ENCODE measurements at places on chromosomes 6 and 20. TPM values are rescaled to one million over a fixed set of nuclear protein-coding genes. Genes with fewer than 3 reads are reported as not detected.

Gene DLL1
- polyA plus RNA-seq: 12.6 TPM

Gene OR12D3
- not detected for polyA plus RNA-seq

Gene DACT2
- polyA plus RNA-seq: 0.09 TPM

DNA sequence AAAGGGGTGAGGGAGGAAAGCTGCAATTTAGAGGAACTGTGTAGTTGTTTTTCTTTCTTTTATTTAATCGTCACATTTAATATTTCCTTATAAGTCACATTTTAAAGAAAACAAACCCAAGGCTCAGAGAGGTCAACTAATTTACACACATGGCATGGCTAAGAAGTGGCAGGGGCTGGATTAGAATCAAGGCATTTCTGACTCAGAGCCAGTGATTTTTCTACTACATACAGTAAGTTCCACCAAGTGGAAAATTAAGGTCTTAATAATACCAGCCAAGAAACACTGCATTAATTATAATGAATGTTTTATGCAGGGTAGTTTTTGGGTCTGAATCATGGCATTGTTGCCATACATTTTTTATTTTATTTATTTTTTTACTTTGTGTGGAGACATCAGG, 607.7 kb upstream of the CITED2 start:
- H3K4me3 ChIP-seq: no peak overlapping the region
- H3K27ac ChIP-seq: no peak overlapping the region
- no peaks in the 10 kb centered on the region for H3K36me3 ChIP-seq
- H3K4me1 ChIP-seq: no peaks in the 10 kb centered on the region

DNA sequence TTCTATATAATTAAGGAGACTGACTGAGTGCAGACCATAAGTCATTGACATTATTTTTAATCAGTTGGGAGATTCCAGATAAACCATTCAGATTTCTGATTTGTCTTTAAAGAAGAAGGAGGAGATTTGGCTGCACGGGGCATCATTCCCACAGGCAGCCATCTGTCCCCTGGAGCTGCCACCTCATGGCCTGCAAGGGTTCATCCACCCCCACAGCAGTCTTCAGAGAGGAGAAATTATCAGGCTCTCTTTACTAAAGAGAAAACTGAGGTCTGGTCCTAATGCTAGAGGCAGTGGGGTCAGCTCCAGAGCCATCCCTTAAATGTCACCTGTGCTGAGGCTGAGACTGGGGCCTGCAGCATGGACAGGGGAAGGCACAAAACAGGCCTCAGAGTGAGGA, 501.3 kb upstream of the SULF2 start:
- H3K4me3 ChIP-seq: no peak overlapping the region
- DNase-seq: no peak
- no peaks in the 10 kb centered on the region for H3K36me3 ChIP-seq
- peaks cover 20% of the 10 kb centered on the region for H3K27me3 ChIP-seq

Gene PFDN4
- 59.7 TPM for polyA plus RNA-seq

DNA sequence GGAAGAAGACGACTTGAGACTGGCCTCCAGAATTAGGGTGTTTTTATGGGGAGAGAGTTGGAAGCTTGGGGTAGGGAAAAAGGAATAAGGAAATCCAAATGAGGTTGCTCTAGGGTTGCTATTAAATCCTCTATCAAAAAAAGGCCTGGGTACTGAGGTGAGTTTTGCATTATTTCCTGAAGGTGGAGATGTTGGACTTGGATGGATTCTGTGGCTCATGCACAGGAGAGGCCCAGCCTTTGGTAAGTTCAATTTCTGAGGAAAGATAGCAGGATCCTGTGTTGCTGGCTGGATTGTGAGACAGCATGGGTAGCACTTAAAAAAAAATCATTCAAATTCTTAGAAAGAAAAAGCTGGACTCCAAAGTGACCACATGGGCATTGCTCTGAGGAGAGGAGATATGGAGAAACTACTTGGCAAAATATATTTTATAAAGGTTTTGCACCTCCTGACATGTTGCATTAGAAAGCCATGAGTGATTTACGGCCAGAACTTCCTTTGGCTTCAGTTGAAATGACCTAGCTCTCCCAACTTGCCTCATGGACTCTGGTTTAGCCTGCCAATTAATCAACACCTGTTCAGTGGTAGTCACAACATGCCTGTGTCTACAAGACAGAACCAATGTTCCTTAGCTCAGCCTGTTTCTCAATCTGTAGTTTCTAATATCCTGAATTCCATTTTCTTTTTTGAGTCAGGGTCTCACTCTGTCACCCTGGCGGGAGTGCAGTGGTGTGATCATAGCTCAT, 152.1 kb upstream of the RALGAPA2 start:
- DNase-seq: no peak
- H3K4me3 ChIP-seq: no peak overlapping the region
- no peak overlapping the region for H3K27ac ChIP-seq

DNA sequence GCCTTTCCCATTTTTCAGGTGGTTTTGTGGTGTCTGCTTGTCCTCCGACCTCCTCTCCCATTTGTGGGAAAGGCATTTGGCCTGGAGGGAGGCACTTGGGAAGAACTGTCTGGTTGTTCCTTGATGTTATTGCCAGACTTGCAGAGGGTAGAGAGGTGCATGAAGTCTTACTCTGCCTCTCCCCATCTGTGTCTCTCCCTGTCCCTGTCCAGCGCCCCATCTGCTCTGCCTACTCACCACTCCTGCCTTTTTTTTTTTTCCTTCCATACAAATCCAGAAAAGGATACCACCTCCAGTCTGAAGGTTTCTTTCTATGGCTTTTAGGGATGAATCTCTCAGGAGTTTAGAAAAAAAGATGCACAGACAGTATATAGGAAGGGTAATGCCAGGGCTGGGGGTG, 19.8 kb downstream of the PPARD start:
- no peak overlapping the region for H3K27ac ChIP-seq
- no peak overlapping the region for H3K4me3 ChIP-seq
- H3K4me1 ChIP-seq: peaks cover 4% of the 10 kb centered on the region
- DNase-seq: no peak
- H3K27me3 ChIP-seq: no peaks in the 10 kb centered on the region

DNA sequence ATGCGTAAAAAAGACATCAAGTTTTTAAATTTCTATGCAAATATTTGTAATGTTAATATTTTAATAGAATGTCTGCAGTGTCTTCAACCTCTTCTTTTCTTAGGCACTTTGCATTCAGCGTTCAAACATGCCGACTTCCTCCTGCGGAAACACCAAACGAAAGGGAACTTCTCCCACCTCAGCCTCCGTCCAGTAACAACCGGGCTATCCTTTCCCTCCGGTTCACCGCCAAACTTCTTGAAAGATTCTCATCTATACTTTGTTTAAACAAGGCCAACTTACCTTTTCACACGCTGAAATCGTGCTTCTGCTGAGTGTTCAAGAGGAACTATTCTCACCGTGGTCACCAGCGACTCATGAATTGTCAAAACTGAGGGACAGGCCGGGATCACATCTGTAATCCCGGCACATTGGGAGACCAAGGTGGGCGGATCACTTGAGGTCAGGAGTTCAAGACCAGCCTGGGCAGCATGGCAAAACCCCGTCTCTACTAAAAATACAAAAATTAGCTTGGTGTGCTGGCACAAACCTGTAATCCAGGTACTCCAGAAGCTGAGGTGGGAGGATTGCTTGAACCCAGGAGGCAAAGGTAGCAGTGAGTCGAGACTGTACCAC, 44.8 kb downstream of the GJA1 start:
- H3K4me3 ChIP-seq: no peak overlapping the region
- H3K27me3 ChIP-seq: no peaks in the 10 kb centered on the region
- H3K27ac ChIP-seq: no peak overlapping the region
- no peaks in the 10 kb centered on the region for H3K4me1 ChIP-seq

Gene MYT1
- polyA plus RNA-seq: 0.80 TPM

GRCh38 chr6:31530659-31531058, 1.9 kb downstream of the MCCD1 start:
- no peak overlapping the region for H3K4me3 ChIP-seq
- H3K4me1 ChIP-seq: peaks cover 17% of the 10 kb centered on the region
- no peak for DNase-seq
- no peaks in the 10 kb centered on the region for H3K27me3 ChIP-seq
- H3K36me3 ChIP-seq: peaks cover 12% of the 10 kb centered on the region

Gene TMEM244
- polyA plus RNA-seq: not detected

Gene ERVFRD-1
- polyA plus RNA-seq: not detected

Gene CYP21A2
- 0.97 TPM for polyA plus RNA-seq

Gene TUBB1
- polyA plus RNA-seq: 0.93 TPM

- H3K4me3 ChIP-seq: no peak overlapping the region
- H3K27ac ChIP-seq: no peak overlapping the region
- DNase-seq: no peak
- H3K36me3 ChIP-seq: no peaks in the 10 kb centered on the region
Observed at GRCh38 chr6:112936504-112936903, 589.4 kb downstream of the RFPL4B start.

Gene GJA10
- polyA plus RNA-seq: not detected

DNA sequence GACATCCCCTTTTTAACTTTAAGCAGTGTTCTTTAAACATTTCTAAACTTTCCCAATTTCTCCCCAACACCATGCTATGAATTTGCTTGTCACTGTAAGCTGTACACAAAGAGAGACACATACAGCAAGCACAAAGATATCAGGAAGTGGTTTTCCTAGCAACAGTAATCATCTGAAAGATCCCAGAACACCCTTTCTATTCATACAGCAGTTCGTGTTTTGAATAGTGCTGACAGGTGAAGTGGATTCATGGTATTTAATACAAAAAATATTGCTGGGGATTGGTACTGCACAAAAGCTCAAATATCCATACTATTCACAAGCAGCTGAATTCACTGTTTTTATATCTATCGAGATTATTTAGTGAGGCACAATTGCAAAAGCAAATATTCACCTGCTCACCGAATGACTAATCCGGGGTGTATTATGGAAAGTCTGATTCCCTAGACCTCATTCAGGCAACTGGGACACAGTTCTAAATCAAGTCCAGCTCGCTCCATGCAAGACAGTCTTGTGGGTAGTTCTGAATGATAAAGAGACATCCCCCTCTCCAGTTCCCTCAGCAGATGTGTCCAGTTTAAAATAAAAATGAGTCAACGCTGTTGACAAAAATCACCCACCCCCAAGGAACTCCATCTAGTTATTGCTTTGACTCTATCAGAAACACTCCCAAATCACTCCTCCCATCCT, 107.1 kb upstream of the TSHZ2 start:
- H3K4me3 ChIP-seq: no peak overlapping the region
- no peak for DNase-seq
- no peaks in the 10 kb centered on the region for H3K4me1 ChIP-seq
- H3K27me3 ChIP-seq: no peaks in the 10 kb centered on the region

Gene TNFRSF6B
- polyA plus RNA-seq: 23.8 TPM

Gene NHSL1
- 0.39 TPM for polyA plus RNA-seq

DNA sequence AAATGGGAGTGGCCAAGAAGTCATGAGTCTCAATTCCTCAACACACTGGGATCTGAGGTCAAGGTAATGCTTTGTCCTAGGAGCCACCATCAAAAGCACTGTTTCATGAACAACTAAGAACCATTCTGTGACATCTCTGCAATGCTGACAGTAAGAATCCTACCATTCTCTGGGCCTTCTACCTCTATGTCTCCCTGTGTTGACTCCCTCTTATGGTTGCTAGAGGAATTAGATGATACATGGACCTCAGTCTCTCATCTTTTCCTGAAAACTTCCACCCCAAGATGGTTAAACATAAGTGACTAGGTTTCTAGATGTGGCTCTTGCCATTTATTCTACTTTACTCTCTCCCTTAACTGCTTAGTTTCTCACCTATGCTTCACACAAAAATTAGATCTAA, 9.1 kb downstream of the MTRF1L start:
- no peak overlapping the region for H3K4me3 ChIP-seq
- DNase-seq: no peak
- no peak overlapping the region for H3K27ac ChIP-seq

DNA sequence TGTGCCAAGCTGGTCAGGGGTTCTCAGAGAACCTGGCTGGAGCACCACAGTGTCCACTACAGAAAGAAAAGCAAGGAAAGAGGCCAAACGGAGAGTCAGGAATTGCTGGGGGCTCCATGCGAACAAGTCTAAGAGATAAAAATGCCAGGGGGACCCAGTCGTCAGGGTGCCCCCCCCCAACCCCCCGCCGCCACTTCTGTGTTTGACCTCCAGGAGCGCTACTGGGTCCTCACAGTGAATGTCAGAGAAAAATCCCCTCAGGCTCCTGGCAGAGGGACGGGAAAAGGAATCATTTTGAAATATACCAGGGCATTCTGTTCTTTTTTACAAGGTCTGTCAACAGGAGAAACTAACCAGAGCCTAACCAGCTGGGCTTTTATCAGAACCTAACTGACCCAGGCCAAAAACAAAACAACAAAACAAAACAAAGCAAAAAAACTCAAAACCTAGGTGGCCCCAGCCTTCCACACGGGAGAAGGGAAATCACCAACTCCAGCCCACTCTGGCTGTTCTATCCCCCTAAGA, 17.9 kb upstream of the NELFCD start:
- H3K36me3 ChIP-seq: no peaks in the 10 kb centered on the region
- no peak for DNase-seq
- H3K27me3 ChIP-seq: no peaks in the 10 kb centered on the region
- no peaks in the 10 kb centered on the region for H3K4me1 ChIP-seq
- H3K4me3 ChIP-seq: no peak overlapping the region

Gene SIRPB1
- polyA plus RNA-seq: 5.5 TPM

DNA sequence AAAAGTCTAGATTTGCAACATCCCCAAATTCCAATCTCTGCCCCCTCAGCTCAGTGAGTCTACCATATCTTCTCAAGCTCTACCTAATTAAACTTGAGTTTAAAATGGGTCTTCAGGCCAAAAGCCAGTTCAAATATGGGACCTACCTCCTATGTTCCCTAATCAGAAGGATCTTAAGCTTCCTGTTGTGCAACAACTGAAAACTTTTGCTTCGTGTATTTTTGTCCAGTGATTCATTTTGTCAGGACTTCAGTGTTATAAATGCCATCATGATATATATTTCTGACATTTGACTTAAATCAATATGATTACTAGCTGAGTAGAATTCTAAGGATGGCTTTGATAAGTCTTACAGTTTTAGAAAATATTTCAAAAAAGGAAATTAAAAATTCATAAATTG, 622.6 kb upstream of the PTCHD4 start:
- no peaks in the 10 kb centered on the region for H3K4me1 ChIP-seq
- no peak for DNase-seq
- no peak overlapping the region for H3K4me3 ChIP-seq

DNA sequence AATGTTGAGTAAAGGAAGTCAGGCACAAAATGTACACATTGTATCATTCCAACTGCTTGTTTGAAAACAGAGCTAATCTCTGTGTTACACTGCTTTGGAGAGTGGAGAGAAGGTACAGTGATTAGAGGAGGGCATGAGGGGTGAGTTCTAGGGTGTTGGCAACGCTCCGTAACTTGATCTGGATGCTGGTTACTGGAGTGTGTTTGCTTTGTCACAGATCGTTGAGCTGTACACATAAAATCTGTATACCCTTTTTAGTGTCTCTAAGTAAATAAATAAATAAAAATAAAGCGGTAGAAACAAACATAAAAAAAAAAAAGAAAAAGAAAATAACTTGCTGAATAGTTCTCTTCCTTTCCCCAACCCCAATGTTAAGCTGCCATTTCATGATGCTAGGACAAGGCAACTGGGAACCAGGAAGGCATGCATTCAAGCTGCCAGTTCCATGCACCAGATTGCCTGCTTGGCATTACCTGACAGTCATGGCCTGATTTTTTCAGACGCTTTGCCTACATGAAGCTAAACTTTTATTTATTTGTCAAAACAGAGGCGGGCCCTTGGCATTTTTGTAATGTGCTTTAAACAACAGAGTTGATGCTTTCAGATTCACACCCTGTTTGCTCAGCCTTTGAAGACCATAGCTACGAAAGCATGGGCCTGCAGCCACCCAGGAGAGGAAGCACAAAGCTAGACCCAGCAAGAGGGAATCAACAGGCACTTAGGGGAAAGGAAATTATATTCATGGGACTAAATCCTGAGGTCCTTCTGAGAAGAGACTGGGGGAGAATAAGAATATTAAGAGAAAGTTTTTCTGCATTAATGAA, 21.2 kb downstream of the TNFRSF21 start:
- no peak overlapping the region for H3K27ac ChIP-seq
- no peak overlapping the region for H3K4me3 ChIP-seq
- no peaks in the 10 kb centered on the region for H3K4me1 ChIP-seq
- no peaks in the 10 kb centered on the region for H3K36me3 ChIP-seq
- H3K27me3 ChIP-seq: no peaks in the 10 kb centered on the region

Gene LY6G6D
- not detected for polyA plus RNA-seq

Gene LTV1
- polyA plus RNA-seq: 23.9 TPM
